T-helper 9 cell (primary cell): ENCODE measurements at places on chromosomes 11 and 22.

- DNase-seq, result no peak
These were observed 5.4 kb downstream of the SMCO4 start for GRCh38 chr11:93537767-93538261.

DNA sequence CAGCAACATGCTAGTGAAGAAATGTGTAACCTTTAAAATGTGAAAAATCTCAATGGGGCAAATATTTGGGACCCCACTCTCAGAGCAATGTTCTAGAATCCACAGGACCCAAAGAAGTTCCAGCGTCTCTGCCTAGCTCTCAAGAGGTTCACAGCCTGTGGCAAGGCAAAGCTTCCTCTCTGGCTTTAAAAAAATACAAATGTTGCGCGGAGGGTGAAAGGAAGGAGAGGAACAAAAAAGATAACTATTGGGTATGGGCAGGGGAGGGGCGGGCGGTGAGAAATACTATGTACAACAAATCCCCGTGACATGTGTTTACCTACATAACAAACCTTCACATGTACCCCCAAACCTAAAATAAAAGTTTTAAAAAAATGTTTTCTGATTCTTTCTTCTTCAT lies 53.6 kb downstream of the PITPNB start:
- DNase-seq, result no peak

- no peak for DNase-seq
These were observed 26.5 kb upstream of the MUC5AC start for GRCh38 chr11:1131033-1131911.

GRCh38 chr11:97516688-97517087 lies 1126.9 kb downstream of the JRKL start:
- no peak for DNase-seq

DNA sequence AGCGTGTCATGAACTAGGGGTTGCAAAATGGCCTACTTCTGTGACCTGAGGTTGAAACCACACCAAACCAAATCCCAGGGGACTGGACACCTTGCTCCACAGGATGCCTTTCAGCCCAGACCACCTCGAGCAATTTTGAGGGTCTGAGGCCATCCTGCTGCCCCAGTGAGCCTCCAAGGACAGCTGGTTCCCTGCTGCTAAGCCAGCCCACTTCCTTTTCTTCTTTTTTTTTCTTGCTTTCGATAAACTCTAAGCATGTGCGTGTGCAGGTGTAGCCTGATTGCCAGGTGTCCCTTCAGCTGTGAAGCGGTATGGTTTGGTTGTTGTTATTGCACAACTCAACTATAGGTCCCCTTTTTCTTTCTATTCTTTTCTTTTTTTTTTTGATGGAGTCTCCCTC lies 2.7 kb downstream of the CRYBB1 start:
- no peak for DNase-seq

DNA sequence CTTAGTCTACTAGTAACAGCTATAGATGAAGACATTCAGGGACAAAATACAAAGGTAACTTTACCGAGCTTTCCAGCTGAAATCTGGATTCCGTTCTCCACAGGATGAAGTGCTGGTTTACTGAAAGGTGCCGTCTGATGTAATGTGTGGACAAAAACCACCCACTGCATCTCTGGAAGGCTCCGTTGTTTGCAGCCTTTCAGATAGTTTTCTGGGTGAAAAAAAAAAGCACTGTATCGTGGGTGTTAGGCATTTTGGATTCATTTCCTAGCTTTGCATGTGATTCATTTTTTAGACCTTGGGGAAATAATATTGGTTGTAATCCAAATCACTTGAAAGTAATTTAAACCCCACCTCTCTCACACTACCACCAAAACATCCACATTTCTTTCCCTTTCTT lies 10.4 kb downstream of the JAM3 start:
- no peak for DNase-seq

GRCh38 chr11:129426776-129427175 lies 51.1 kb downstream of the BARX2 start:
- no peak for DNase-seq

DNA sequence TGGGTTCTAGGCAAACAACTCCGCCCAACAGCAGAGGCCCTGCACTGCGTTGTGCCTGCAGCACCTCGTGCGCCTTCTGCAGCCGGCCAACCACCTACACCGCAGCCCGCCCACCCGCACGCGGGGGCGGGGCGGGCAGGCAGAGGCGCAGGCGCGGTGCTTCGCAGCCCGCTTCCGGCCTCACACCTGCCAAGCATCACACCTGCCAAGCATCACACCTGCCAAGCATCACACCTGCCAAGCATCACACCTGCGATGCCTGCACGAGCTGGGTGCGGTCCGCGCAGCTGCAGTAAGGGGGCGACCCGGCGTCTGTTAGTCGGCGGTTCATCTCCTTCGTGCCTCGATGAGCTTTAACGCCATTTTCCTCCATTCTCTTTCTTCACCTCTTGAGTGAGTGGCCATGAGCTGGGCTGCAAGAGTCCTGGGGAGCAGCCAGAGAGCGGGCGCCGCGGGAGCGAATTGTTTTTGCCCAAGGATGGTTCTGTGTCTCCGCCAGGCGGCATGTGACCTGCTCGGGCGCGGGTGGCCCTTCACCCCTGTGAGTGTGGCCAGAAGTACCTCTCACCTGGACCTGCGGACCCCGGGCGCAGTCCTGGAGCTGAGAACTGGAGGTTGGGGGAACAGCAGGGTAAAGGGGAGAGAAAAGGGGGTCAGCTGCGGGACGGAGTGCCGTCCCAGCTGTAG lies at the start of gene LDHAL6A:
Gene LDHAL6A, plus strand, starts transcription at position 171 of the 687 bp plus-strand sequence. CDS start 825 bp downstream, outside the sequence.
- no peak for DNase-seq

DNA sequence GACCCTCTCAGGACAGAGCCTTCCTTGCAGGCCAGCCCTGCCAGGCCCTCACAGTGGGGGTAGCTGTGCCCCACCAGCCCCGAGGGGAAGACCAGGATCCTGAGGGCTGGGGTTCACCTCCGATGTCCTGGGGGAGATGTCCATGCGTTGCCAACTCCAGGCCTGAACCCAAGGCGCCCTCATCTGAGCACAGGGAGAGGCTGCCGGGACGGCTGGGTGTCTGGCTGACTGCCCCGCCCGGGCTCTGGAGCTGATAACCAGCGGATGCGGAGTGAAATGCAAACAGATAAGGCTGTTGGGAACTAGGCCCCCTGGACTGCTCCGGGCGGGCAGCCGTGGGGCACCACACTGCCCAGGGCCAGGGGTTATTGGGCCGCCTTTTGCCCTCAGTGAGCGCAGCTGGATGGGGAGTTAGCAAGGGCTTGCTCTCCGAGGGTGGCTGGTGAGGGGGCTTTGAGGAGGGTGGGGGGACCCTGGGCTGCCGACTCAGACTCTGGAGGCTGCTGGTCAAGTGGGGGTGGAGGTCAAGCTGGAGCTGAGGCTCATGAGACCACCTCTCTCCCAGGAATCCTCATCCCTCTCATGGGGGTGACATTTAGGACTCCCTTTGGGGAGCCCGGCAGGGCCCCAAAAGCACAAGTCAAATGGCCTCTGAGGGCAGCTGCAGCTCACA lies 5.6 kb upstream of the MUC6 start:
- no peak for DNase-seq

GRCh38 chr11:65954771-65955170 lies 6.8 kb upstream of the SART1 start:
- no peak for DNase-seq

- DNase-seq, result peak; percentile 17
These were observed 462 bp downstream of the UBE2L6 start for GRCh38 chr11:57566905-57567514.

GRCh38 chr22:20571531-20572007 lies 64.2 kb downstream of the MED15 start:
- peak; percentile 70 for DNase-seq

- no peak for DNase-seq
These were observed 277.5 kb downstream of the TMEM135 start for GRCh38 chr11:87315229-87315628.

GRCh38 chr11:30567120-30567519 lies 19.0 kb downstream of the MPPED2 start:
- DNase-seq, result no peak

GRCh38 chr22:40726514-40726913 lies 47.2 kb downstream of the MCHR1 start:
- DNase-seq, result no peak
